ENCODE measurements at places on chromosomes 13 and 19.

DNA sequence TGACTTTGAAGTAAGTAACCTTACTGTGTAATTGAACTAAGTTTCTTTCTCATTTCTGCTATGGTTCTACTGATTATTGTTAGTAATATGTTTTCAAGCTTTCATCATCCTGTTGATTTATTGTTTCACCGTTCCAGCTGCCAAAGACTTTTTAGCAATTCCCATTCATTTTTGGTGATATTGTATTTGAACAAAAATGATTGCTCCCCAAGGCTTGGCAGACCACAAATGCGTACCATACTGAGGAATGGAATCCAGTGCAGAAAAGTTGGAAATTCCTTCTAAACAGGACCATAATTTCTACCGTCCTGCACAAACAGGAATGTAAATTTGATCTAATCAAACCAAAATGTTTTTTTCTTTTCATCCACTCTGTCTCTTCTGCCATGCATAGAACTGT lies 10.7 kb downstream of the EPSTI1 start:
- peak; percentile 59 for DNase-seq

DNA sequence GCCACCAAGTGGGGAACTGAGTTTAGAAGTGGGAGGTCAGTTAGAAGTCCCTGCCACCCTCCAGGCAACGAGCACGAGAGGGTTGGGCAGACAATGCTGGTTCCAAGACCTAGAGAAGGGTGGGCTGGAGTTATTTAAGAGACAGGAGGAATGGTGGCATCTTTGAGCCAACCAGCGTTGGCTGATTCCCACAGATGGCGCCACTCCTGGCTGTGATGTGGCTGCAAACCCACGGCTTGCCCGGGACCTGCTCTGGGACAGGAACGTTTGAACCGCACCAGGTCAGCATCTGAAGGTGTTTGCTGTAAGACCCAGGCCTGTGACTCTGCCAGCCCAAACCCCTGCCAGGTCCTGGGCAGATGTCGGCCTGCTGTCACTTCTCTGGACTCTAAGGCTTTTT lies 42.8 kb downstream of the BICRA start:
- no peak for DNase-seq

DNA sequence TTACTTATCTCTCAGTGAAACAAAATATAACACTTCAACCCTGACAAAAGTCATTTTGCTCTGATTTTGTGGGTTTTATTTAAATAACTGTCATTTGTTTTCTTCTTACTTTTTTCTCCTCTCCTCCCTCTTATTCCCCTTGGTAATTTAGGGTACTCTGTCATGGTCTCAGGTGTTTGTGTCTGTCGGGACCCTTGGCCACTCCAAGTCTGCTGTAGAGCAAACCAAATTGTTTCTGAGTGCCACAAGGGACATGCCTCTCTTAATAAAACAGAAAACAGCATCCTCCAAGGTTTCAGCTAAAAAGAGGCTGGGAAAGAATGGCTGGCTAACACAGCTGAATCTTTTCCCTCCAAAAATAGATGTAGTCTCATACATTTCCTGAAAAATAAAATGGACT lies 573.1 kb upstream of the KLF12 start:
- no peak for DNase-seq

DNA sequence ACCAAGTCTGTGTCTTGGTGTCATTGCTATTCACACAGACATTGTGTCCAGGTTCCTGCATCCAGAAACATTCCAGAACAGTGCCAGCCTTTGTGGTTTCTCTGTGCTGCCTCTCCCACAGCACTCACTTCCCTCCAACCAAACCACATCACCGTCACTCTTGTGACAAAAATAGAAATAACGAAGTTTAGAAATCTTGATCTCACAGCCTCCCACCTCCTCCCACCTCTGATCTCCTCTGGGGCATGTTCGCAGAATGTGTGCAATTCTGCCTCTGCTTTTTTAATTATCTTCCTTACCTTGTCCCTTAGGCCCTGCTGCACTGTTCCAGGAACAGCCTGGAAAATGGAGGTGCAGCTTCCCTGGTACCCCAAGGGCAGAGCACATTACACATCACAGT lies 8.7 kb upstream of the SERPINE3 start:
- no peak for DNase-seq

DNA sequence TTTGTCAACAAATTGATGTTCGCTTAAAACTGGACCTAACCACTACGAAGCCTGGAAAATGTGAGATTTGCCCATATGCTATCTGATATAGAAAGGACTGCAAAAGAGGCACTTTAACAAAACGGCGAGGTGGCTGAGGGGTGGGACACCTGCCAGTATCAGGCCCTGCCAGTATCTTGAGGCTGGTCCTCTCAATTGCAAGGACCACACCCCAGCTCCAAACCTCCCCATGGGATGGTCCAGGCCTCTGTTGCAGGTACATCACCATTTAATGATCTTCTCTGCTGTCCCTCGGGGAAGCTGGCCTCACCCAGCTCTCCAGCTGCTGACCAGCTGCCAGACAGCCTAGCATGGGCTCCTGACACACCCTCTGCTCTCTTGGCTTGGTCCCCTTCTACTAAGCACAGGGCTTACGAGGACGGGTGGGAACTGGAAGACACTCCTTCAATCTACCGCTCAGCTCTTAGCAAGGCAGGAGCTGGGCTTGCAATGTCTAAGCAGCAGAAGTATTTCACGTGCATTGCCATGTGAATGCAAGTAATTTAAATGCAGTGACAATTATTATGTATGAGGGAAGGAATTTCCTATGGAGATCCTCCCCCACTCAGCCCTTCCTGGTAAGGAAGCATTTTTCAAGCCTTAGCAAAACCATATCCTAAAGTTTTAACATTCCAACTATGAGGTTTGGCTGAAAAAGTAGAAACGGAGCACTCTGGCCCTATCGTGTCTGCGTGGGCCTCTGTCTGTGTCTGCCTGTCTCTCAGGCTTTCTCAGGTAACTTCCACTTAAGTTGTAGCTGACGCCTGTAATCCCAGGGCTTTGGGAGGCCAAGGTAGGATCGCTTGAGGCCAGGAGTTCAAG lies 63.9 kb downstream of the LATS2 start:
- peak; percentile 65 for DNase-seq

DNA sequence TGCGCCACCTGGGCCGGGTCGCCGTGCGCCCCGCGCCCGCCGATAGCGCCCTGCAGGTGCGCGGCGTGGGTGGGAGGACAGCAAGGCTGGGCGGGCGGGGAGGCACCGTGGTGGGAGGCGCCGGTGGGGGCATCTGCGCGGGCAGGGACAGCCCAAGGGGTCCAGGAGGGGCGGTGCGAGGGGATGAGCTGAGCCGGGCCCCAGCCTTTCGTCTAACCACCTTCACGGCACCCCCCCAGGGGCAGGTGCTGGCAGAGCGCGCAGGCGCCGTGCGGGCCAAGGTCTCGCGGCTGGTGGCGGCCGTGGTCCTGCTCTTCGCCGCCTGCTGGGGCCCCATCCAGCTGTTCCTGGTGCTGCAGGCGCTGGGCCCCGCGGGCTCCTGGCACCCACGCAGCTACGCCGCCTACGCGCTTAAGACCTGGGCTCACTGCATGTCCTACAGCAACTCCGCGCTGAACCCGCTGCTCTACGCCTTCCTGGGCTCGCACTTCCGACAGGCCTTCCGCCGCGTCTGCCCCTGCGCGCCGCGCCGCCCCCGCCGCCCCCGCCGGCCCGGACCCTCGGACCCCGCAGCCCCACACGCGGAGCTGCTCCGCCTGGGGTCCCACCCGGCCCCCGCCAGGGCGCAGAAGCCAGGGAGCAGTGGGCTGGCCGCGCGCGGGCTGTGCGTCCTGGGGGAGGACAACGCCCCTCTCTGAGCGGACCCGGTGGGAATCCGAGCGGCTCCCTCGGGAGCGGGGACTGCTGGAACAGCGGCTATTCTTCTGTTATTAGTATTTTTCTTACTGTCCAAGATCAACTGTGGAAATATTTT lies 3.1 kb downstream of the KISS1R start:
- no peak for DNase-seq

DNA sequence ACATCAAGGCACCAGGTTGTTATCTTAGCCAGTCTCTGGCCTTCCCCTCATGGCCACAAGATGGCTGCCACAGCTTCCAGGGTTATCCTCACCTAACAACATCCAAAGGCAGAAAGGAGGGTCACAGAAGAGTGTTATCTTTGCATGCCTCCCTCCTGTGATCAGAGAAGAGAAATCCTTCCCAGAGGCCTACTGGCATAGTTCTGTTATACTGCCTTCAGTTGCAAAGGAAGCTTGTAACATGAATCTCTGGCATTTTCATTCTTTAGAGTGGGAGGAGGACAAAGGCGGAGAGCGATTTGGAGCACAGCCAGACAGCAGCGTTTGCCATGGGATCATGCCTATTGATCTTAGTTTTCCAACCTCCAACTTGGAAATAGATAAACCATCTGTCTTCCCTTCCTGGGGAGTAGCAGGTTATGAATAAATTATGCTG lies 135.7 kb downstream of the DNAJC15 start:
- DNase-seq: peak; percentile 4

GRCh38 chr13:85366759-85367417 lies 432.3 kb downstream of the SLITRK6 start:
- no peak for DNase-seq
